ENCODE measurements at places on chromosomes 12 and 14.

DNA sequence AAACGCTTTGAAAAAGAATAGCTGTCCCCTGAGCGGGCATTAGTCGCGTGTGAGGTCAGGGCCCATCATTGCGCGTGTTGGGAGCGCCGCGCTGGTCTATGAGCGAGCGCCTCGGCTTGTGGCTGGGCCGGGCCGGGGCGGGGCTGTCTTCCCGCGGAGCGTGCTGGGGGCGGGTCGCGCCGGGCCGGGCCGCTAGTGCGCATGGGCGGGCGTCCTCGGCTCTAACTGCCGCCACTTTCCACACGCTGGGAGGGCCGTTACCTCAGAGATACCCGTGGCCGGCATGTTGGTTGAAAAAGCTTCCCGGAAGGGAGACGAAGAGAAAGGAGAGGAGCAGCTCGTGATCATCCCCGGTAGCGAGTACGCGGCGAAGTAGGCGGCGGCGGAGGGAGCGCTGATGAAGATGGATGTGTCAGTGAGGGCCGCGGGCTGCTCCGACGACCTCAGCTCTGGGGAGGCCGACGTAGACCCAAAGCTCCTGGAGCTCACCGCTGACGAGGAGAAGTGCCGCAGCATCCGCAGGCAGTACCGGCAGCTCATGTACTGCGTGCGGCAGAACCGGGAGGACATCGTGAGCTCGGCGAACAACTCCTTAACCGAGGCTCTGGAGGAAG is at the start of gene EID3:
TSS of gene EID3 (plus strand) at position 202 of the 614 bp plus-strand sequence. CDS start at position 398, 196 bp downstream.
- DNase-seq: peak; percentile 81

DNA sequence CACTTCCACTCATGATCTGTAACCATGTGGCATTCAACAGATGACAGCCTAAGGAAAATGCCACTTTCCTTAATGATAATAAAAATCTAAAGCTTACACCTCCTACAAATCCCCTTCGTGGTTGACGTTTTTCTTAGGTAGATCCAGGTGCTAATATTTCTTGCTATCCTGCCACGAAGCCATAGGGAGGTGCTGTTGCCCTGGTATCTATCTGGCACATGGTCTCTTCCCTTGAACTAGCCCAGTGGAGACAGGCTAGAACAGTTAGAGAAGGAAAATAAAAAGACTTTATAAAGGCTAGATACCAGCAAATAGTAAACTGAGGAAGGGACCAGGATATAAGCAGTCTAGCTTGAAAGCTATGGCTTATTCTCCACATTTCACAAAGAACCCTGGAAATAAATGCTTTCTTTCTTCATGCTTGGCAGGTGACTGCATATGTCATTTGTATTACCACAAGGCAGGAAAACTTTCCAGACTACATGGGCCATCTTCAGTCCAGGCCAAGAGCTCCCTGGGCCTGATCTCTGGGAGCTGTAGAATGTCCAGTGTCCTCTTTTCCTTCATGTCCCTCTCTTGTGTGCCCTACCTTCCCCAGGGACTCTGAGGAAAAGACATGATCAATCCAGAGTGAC is 15.3 kb downstream of the SPIC start:
- peak; percentile 42 for DNase-seq

- no peak for DNase-seq
These were observed 467.8 kb downstream of the MDGA2 start for GRCh38 chr14:47207617-47208016.

GRCh38 chr12:11693067-11693466 is 43.6 kb downstream of the ETV6 start:
- no peak for DNase-seq

GRCh38 chr12:15706010-15706676 is 83.0 kb downstream of the EPS8 start:
- DNase-seq: no peak

GRCh38 chr12:56954057-56954957 is 3.1 kb downstream of the RDH16 start:
- DNase-seq: no peak

GRCh38 chr14:97411938-97412612 is 614.9 kb downstream of the VRK1 start:
- no peak for DNase-seq

DNA sequence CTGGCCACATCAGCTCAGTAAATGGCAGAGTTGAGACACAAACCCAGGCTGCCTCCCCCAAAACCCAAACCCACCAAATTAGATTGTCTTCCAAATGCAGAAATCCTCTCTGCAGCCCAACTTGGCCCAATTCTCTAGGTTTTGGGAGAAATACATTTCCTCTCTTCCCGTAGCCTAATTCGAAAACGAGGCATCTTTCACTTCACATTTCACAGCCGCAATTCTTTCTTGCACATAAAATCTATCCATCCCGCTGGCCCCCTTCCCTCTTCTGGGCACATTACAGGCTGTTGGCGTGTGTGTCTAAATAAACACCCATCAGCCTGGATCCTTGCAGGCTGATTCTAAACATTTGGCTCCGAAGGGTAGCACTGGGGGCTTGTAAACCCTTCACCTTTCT is 83.8 kb upstream of the VRK1 start:
- no peak for DNase-seq

- no peak for DNase-seq
These were observed 161.1 kb upstream of the NOS1 start for GRCh38 chr12:117522559-117522958.

GRCh38 chr12:50192908-50193307 is 25.7 kb upstream of the CERS5 start:
- no peak for DNase-seq

GRCh38 chr12:128339631-128340030 is 72.7 kb downstream of the TMEM132C start:
- no peak for DNase-seq

DNA sequence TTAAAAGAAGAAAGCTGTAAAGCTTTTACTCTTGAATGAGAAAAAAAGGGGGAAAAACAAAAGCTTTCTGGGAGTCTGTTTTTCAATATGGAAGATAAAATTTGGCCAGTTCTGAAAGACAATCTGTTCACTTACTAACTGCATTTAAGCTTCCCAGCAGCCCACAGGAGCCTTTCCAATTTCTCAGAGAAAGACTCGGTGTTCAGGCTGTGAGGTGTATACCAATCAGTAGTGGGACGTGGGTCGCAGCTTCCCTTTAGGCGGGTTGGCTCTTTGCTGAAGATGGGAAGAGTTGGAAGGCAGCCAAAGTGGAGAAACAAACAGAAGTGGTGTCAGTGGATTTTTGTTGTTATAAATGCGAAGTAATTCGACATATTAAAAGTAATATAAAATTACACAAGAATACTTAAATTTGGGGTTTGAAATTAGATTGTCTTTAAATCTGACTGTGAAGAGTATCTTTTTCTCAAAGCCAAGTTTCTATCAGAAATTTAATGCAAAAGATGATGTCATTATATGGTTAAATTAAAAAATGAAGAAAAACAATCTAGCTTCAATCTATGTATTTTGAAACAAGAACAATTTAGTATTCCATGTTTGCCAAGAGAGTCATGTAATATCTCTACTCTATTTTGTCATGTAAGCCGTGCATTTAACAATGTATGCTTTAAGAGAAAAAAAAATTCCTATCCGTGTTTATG is 590.2 kb upstream of the ATXN7L3B start:
- DNase-seq: no peak

- no peak for DNase-seq
These were observed 363.4 kb downstream of the NUAK1 start for GRCh38 chr12:105775343-105775742.

DNA sequence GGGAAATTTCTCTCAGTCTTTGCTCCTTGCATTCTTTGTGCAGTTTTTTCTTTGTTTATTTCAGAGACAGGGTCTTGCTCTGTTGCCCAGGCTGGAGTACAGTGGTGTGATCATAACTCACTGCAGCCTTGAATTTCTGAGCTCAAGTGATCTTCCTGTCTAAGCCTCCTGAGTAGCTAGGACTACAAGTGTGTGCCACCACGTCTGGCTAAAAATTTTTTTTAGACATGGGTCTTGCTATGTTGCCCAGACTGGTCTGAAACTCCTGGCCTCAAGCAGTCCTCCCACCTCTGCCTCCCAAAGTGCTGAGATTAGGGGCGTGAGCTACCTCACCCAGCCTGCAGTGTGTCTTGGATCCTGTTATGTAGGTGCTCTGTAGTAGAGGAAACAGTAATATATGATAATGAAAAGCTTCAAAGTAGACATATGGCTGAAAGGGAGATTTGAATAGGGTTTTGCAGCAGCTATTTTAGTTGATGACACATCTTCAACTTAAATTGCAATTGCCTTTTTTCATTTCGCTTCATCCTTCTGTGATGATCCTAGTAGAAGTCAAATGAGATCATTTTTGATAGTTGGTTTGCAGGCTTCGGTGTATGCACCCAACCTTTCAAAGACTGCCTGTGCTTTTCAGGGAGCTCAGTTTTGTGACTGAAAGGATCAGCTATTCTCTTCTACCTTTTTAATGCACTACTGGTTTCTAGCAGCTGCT is 75.4 kb downstream of the FUT8 start:
- DNase-seq: no peak

DNA sequence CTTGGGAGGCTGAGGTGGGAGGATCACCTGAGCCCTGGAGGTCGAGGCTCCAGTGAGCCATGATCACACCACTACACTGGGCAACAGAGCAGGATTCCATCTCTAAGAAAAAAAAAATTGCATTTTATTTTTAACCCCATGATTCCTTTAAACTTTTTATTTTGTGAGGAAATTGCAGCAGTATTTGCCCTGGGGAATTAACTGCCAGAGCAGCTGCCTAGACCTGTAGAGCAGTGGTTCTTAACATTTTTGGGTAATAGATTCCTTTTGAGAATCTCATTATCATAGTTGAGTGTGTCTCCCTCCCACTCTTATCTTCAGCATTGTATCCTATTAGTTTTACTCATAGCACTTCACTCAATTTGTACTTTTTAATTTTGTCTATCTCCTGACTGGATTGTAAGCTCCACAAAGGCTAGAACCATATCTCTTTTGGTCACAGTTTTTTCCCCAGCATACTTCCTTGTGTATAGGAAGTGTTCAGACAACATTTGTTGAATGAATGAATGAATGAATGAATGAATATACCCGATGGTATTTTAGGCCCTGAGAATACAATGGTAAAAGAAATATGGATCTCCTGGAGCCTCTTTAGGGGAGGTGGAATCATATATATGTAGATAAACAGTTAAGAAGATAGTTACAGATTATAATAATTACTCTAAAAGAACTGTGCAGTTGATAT is 40.6 kb downstream of the BRMS1L start:
- no peak for DNase-seq

DNA sequence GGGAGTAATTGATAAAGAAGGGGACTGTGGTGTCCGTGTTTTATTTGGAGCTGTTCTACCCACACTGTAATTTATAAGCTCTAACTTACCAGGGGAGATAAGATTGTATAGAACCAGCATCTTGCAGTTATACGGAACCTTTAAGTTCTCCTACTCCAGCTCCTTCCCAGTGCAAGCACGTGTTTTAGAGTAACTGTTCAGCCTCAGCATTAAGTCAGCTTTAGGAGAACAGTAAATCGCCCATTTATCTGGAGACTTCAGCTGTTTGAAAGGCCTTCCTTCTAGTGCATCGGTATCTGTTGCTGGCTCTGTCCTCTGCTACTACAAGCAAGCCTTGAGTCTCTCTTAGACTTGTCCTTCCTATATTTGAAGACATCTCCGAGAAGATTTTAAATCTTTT is 95.6 kb downstream of the ETV6 start:
- no peak for DNase-seq

DNA sequence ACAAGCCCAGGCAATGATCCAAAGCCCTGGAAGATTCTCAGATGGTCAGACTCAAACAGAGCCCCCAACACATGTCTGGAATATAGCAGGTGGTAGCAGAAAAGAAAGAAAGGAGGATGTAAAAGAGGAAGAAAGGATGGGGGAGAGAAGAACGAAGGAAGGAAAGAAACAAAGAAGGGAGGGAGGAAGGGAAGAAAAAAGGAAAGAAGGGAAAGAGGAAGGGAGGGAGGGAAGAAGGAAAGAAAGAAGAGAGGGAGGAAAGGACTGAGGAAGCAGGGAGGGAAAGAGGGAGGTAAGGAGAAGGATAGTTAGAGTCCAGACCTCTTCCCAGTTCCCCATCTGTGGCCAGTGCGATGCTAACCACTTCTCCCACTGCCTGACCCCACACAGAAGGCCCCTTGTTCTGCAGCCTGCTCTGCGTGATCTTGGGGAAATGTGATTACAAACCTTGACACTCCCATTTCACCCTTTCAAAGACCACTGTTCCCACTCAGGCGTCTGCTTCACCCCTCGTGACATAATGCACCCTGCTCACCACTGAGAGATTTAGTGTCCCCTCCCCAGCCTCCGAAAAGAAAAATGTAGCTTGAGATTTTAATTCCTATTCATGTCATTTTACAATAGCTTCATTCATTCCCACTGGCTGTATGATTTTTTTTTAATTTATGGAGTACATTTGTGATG is 357.9 kb downstream of the BCL11B start:
- DNase-seq: no peak

- no peak for DNase-seq
These were observed 54.8 kb upstream of the PLEKHA5 start for GRCh38 chr12:19074700-19075099.

DNA sequence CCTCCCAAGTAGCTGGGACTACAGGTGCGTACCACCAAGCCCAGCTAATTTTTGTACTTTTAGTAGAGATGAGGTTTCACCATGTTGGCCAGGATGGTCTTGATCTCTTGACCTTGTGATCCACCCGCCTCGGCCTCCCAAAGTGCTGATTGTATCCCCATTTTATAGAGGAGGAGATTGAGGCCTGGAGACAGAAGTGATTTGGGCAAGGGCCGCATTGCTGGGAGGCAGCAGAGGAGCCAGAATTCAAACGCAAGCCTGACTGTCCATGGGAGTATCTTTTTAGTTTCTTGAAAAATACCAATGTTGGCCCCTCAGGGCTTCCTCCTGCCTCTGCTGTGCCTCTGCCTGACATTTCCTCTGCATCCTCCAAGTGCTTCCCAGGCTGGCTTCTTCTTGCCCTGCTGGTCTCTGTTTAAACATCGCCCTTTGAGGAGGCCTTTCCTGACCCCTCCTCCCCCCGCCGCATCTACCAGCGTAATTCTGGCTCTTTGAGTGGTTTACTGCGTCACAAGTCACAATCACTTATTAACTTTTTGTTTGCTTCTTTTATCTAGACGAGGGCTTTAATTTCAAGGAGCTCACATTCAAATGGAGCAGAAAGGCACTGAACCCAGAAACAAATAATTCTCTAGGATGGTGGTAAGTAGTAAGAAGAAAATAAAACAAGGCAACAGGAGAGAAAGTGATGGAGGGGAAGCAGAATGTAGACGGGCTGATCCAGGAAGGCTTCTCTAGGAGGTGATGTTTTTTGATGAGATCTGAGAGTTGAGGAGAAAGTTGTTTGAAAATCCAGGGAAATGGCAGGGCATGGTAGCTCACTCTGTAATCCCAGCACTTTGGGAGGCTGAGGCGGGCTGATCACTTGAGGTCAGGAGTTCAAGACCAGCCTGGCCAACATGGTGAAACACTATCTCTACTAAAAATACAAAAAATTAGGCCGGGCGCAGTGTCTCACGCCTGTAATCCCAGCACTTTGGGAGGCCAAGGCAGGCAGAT is 91.0 kb upstream of the MED13L start:
- DNase-seq: no peak
